ENCODE measurements at places on chromosomes 5 and 9.

DNA sequence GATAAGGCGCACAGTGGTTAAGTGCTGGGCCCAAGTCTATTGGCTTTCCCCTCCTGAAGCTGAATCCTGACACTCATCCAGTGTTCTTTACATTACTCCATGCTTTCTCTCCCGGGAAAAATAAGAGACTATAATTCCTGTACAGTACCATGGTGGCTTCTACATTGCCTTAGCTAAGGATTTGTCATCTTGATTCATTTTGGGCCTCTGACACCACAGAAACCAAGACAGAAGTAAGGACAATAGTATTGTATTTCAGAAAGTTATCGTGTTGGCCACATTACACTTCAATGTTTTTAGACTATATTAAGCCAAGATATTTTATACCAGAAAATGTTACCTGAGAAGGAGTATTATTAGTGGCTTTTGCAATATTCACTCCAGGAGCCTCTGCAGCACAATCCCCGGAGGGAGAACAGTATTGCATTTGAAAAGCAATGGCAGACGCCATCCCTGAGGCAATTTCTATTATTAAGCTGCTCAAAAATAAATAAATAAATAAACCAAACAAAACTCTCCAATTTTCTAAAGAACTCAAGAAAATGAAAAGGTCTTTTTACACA is 267.9 kb downstream of the ENC1 start:
- DNase-seq = no peak

- no peak for DNase-seq
These were observed 77.7 kb downstream of the DNAH5 start for GRCh38 chr5:13866792-13867191.

- DNase-seq = no peak
These were observed 32.3 kb downstream of the ACOT12 start for GRCh38 chr5:81361600-81361999.

DNA sequence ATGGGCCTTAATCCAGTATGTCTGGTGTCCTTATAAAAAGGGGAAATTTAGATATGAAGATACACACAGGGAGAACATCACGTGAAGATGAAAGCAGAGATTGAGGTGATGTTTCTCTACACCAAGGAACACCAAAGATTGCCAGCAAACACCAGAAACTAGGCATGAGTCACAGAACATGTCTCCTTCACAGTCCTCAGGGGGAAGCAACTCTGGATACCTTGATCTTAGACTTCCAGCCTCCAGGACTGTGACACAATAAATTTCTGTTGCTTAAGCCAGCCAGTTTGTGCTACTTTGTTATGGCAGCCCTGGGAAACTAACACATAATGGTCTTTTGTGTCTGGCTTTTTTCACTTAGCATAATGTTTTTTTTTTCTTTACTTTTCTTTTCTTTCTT is 41.2 kb upstream of the STRBP start:
- no peak for DNase-seq

GRCh38 chr9:37935096-37935495 is 31.2 kb upstream of the SLC25A51 start:
- DNase-seq = no peak

DNA sequence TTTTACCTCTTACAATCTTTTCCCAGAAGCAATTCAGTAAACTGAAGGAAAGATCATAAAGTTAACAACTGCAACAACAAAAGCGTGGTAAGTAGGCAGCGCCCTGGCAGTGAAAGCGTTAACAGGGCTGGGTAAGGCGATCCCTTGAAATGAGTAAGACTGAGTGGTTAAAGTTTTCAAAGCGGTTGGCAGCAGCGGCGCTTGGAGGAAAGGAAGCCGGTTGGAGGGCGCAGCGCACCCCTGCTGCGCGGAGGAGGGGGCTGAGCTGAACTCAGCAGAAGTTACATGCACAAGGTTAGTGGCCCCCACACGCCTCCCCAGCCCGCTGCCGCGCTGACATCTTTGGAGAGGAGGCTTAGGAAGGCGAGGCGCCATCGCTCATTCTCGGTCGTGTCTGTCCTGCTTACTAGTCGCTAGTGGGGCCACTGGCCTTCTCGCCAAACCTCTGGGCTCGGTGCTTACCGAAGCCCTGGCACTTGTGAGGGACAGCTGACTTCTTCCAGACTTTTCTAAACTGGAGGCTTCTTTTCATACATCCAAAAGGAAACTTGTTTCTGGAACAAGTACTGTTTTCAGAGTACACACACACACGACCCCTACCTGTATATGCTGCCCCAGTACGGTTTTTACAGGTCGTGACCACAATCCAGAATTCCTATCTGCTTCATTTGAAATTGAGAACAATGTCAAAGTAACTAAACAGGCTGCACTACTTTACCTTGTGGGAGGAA is at the start of gene SH3RF2:
Gene SH3RF2 (plus strand): TSS at position 178 of the 731 bp plus-strand sequence. CDS start 1,351 bp downstream, outside the sequence.
- no peak for DNase-seq

GRCh38 chr5:173329491-173330337 is 1.5 kb upstream of the STC2 start:
- no peak for DNase-seq

DNA sequence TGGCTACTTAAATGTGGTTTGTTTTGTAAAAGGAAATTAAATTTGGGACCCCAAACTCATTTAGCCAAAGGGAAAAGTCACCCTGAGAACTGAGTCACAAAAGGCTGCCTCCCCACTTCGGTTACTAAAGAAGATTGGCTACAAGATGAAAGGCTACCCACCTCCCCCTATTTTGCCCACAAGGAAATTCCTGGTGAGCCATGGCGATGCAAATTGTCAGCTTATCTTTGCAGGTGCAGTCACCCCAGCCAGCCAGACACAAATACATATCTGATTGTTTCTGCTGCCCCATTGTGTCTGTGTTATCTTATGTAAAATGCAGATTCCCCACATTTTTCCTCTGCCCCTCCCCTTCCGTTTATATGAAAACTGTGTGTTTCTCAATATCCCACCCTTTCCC is 8.9 kb downstream of the PAEP start:
- no peak for DNase-seq

GRCh38 chr9:113755433-113755832 is 120.7 kb upstream of the ZNF618 start:
- DNase-seq = no peak

DNA sequence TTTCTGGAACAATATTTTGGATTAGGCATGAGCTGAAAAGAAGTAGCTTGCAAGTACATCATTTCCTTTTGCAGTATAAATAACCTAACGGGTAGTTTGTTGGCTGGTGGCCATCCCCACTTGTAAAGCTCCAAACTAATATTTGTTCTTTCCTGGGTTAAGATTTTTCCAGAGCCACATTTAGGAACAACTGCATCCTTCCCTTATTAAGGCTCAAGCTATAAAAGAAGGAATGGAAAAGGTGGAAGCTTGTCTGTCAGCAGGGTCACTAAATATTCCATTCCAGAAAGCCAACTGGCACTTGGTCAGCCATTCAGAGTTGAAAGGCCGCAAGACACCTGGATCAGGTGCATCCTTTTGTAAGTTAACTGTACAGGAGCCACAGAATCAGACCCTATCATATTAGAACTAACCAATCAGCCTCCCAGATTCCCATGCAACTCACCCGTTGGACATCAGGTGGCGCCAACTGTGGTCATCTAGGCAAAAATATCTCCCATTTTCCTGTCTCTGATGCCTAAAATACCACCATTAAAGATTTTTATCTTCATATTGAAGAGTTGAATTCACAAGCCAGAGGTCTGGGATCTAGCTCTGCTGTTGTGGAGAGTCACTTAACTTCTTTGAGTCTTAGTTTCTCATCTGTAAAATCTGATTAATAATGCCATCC is 82.9 kb downstream of the PTCD2 start:
- no peak for DNase-seq

DNA sequence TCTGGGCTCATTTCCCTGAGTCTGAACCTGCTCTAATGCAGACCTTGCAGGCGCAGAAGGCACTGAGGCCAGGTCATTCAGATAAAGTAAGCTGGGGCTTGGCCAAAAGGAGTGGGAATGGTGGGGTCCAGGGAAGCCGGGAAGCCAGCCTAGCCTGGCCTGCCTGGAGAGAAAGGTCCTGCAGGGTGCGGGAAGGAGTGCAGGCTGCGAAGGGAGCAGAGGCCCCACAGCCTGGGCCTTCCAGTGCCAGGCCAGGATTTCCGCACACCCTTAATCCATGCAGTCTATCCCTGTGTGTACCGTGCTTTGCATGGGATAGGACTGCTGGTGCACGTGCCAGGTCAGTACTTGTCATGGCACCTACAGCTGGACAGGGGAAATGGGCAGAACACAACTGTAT is 3.6 kb upstream of the STING1 start:
- DNase-seq = no peak

- no peak for DNase-seq
These were observed 504 bp upstream of the OTP start for GRCh38 chr5:77638763-77639671.

DNA sequence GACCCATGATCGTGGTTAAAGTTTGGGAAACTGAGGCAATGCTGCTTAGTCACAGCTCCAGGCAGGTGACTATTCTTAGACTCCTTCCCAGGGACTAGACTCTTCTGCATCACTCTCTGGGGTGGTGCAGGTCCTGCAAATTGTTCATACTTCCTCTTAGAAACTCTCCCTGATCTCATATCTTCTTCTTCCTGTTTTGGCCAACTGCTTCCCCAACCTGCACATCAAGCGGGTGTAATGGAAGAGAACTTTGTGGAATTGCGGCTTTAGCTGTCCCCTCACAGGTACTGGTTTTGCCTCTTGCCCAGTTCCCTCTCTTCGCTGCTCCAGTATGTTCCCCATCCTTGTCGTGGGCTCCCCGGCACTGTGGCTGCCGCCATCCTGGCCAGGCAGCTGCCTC is 111.5 kb upstream of the CTSL start:
- DNase-seq = no peak

- no peak for DNase-seq
These were observed 7.3 kb upstream of the PTGER4 start for GRCh38 chr5:40672425-40672824.
